ENCODE measurements at places on chromosomes 11 and 22. TPM values are rescaled to one million over a fixed set of nuclear protein-coding genes. Genes with fewer than 3 reads are reported as not detected.

DNA sequence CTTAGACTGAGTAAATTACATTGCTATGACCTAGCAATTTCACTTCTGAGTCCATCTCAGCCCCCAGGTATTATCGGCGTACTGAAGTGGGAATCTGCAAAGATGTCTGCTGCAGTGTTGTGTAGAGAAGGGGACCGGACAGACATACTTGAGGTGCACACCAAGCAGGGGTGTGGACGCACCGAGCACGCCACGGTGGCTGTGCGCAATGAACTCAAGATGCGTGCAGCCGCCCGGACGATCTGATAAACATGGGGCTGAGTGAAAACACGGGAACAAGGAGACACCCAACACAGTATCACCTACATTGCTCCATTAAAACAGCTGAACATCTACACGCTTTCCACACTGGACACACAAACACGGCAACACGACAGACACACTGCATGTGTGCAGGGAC is 454.3 kb downstream of the OPCML start:
- no peak for DNase-seq

DNA sequence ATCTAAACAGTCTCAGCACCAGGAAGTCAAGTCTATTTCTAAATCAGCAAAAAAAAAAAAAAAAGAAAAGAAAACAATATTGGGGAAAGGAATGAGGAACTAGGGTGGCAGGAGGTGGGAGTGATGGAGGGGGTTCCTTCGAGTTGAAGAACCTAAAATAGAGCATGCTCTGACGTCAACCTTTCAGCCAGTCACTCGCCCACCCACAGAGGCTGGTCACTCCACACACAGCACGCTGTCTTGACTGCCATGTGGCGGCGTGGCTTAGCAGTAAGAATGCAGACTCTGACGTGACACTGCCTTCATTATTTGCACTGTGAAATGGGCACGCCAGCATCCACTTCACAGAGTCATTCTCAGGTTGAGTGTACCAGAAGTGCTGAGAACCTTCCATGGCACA is 48.3 kb downstream of the LARGE1 start:
- no peak for DNase-seq

DNA sequence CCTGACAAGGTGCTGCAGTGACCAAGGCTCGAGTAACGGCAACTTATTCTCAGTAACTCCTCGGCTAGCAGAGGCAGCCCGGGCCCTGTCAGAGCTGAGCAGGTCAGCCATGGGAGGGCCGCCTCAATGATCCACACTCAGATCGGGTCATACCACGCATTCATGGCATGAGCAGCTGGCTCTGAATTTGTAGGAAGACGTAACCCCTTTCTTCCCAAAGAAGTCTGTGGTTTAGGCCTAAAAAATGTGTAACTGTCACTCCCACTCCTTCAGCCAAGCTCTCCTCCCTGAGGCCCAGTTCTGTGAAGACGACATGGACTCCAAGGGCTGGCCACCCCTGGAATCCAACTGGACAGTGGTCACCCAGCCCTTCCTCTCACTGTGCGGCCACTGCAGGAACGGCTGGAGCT is 30.0 kb downstream of the PPP2R1B start:
- DNase-seq: no peak

DNA sequence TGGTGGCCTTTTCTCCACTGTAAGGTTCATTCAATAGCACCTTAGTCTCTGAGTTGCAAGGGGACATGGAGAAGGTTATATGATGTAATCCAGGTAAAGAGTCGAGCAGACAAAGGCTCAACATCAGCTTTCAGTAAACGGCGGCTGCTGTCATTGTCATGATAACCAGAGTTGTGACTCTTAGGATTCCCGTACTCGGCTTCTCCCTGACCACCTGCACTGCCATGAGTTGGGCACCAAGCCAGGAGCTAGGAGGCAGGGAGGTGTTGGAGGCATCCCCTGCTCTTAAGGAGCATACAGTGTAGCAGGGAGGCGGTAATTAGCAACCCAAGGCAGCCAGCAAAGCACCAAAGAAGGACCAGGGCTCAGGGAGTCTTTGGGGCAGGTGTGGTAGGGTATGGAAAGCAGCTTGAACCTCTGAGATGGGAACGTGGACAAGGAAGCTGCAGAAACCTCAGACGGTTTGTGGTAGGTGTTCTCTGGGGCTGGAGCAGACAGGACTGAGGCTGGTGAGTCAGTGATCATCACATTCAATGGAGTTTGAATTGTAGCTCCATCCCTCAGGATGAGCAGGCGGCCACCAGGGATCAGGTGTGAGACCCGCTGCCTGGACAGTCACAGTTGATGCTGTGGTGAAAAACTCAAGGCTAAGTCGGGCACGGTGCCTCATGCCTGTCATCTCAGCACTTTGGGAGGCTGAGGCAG is 31.7 kb downstream of the LIF start:
- DNase-seq: no peak

Gene PAMR1
- not detected for total RNA-seq

Gene KCNJ5
- 0.20 TPM for total RNA-seq

Gene KDM4E
- total RNA-seq: not detected

Gene NELL1
- not detected for total RNA-seq
